CD4-positive, alpha-beta memory T cell (primary cell): ENCODE measurements at places on chromosomes 7 and 10. TPM values are rescaled to one million over a fixed set of nuclear protein-coding genes. Genes with fewer than 3 reads are reported as not detected.

DNA sequence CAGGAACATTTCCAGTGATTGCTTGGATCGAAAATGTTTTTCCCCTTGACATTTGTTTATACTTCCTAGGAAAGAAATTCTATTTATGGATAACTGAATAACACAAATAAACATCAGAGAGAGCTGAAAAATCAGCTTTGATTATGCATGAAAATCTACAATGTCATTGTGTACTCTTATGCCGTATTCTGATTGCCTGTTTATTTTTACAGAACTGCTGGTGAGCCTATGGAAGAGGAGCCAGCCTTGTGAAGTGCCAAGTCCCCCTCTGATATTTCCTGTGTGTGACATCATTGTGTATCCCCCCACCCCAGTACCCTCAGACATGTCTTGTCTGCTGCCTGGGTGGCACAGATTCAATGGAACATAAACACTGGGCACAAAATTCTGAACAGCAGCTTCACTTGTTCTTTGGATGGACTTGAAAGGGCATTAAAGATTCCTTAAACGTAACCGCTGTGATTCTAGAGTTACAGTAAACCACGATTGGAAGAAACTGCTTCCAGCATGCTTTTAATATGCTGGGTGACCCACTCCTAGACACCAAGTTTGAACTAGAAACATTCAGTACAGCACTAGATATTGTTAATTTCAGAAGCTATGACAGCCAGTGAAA is 121.5 kb downstream of the TWIST1 start:
- DNase-seq = no peak

DNA sequence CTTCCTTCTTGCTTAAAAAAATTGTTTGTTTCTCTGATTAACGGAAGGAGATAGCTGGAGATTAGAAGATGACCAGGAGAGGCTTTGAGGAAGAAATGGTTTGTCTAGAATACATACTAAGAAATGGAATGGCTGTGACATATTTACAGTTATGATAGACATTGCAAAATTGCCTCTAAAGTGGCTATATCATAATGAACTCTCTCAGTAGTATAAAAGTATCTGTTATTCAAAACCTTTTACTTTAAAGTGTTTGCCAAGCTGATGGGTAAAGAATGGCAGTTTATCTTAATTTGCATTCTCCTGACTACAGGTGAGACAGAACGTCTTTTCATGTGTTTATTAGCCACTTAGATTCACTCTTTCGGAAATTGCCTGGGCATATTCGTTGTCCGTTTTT is 28.7 kb downstream of the LRGUK start:
- DNase-seq = no peak

DNA sequence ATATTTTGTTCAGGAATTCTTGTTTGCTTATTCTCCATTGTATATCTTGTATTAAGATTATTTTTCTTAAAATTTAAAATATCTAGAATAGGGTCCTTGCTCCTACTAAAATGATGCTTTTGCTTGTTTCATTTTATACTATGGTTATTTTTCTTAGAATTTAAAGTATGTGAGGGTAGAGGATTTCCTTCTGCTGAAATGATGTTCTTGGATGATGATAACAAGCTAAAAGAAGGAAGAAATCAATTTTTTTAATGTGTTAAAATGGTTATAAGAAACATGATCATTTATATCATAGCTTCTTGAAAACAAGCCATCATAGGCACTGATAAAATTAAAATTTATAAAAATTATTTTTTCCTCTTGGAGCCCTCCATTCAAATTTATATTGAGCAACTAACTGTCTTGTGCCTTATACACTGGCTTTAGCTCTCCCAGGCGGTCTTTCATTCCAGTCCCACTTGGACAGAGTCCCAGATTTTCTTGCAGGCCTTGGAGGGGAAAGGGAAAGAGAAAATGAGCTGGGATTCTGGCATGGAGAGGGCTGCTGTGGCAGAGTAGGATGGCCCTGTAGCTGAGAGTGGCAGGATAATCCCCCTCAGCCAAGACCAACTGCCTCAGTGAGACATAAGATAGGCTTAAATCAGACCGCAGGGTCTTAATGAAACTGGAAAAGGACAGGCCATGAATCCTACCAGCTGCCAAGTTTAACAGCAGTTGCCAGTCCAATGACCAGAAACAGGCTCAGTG is 60.2 kb downstream of the DNAJB9 start:
- no peak for DNase-seq

DNA sequence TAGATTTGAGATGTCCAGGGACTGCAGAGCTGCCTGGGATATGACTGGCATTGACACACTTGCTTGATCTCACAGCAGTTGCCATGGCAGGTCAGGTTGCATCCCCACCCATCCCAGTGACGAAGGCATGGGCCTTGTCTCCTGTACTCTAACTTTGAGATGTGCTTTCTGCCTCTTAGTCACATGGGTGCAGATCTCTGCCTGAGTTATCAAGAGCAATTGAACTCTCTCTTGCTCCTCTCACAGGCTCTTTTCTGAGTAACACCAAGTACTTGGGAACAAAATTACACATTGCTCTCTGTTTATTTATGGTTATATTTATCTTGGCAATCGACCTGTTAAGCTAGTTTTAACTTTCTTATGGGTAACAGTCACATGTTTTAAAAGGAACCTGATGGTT is 237.3 kb downstream of the NSUN6 start:
- DNase-seq = no peak

- no peak for DNase-seq
These were observed 131.2 kb downstream of the MPP7 start for GRCh38 chr10:28171468-28172222.

GRCh38 chr7:131010717-131011431 is 276.9 kb upstream of the KLF14 start:
- no peak for DNase-seq

The CPA2 gene
- not detected for polyA plus RNA-seq

DNA sequence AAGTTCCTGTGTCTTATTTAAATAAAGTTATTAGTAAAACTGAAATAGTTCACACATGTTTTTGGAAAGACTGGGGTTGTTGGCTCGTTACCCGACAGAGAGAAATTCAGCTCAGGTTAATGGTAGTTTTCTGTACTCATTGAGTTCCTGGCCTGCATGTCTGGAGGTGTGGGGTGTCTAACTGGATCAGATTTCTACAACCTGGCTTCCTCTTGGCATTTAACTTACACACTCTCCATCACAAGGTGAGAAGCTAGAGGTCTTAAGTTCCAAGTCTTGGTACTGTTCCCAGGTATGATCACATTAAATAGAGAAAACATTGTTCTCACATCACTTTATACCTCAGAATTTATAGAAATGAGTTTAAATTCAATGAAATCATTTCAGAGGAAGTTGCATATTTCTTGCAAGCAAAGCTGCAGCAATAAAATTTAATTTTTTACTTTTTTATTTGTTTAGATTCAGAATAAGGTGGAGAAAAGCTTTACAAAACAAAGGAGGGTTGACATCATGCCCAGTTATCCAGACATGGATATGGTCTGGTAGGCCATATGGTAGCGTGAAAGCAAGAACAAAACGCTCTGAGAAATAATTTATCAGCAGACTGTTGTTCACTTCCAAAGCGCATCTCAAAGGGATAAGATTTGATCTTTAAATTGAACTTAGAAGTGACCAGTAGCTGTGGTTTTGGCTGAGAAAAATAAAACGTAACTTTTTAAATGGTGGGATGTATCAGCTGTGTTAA is 120.6 kb downstream of the GLCCI1 start:
- no peak for DNase-seq

- no peak for DNase-seq
These were observed 182.6 kb downstream of the PON1 start for GRCh38 chr7:95141755-95142154.

The APBB1IP gene
- polyA plus RNA-seq = 30.6 TPM

The DKK1 gene
- polyA plus RNA-seq = not detected

DNA sequence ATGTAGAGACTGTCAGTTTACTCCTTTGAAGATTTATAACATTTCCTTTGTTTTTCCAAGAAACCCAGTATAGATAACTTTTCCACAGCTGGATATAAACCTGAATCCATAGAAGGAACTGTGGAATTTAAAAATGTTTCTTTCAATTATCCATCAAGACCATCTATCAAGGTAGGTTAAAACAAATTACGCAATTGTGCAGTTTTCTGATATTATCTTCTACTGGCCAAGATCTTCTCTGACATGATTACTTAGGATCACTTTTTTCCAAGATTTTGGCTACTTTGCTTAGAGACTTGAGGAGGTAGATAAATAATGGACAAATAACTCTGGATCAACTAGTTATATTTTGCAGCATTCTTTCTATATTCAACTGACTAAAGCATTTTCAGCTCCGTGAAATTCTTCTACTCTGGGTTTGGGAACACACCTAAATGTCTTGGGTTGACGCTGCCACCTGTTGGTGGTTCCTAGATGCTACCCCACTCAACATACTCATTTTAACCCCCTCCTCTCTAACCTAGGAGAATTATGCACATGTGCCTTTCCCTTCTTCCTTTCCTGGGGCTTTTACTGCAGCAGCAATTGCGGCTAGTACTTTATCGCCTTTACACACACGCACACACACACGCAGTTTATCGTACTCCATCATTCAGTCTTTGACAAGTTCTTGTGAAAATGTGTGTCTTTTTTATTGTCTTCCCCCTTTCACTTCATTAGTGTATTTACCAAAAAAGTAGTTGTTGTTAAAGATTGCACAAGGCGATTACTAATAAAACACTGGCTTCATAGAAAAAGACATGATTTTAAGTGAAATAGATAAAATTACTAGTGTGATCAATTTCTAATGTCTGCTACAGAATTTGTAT is 32.7 kb downstream of the ABCB5 start:
- DNase-seq = no peak

The SPDYE2 gene
- 1.7 TPM for polyA plus RNA-seq

- peak; percentile 64 for DNase-seq
These were observed 732 bp downstream of the FAS start for GRCh38 chr10:88991161-88991898.

GRCh38 chr10:60099998-60100747 is 193.8 kb upstream of the CCDC6 start:
- DNase-seq = peak; percentile 38

DNA sequence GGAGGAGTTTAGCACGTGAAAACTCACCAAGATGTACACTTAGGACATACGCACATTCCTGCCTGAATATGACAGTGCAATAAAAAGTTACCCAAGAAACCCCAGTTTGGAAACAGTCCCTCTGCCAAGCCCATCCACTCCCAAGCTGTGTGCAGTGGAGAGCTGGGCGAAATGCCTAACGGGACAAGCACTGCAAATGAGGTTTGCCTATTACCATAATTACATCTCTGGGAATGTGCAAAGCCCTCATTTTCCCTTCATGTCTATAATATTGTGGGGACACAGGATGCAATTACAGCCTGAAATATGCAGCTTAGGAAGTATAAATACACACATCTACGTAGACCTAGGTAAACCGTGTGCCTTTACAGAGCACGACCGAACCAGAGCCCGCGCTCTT is 117.5 kb downstream of the PLXNA4 start:
- DNase-seq = no peak

The CLDN3 gene
- not detected for polyA plus RNA-seq
